Stimulated activated CD8-positive, alpha-beta memory T cell treated with anti-CD3 and anti-CD28 coated beads, Interleukin-7, amount 100 ng/mL, for 4 hours (primary cell): ENCODE measurements at places on chromosomes 4 and X.
A peak's percentile ranks its signal among the peaks of the same experiment; 100 is the strongest.

GRCh38 chrX:3697220-3697684, 16.2 kb downstream of the PRKX start:
- DNase-seq: no peak

- no peak for DNase-seq
Observed at GRCh38 chr4:90445380-90445779, 318.2 kb downstream of the CCSER1 start.

DNA sequence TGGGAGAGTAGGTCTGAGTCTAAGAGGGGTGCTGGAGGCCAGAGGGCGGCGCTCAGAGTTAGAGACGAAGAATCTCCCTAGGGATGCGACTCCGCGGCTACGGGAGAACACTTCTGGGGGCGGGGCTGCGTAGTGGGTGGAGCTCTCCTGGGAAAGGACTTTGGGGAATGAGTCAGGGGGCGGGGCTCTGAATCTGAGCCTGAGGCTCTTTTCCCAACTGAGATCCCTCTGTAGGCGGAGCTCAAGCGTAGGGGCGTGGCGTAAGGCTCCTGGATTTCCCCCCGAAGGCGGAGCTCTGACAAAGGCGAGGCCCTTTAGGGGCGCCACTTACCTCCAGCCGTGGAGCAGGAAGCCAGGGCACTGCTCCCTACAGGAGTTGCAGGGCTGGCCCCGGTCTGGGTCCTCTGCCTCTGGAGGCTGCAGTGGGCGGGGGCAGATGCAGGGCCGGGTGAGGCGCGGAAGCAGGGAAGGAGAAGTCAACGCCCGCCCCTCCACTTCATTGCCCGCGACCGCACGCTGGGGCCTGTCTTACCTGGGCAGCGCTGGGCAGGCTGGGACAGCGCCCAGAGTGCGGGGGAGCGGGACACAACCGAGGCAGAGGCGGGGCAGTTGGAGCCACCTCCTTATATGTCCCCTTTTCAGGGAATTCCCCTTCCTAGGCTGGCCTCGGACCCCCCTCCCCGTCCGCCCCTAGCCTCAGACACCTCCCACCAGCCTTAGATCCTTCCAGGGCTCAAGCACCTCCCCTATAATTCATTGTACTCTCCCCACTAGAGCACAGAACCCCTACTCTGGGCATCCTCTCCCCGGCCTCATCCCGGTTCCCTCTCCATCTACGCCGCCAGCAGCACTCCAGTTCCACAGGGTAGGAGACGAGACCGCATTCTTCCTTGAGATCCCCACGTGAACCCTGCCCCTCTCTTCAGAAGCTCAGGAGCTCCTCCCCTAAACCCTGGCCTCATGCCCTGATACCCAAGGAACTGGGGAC, 1.6 kb downstream of the PRICKLE3 start:
- DNase-seq: no peak

DNA sequence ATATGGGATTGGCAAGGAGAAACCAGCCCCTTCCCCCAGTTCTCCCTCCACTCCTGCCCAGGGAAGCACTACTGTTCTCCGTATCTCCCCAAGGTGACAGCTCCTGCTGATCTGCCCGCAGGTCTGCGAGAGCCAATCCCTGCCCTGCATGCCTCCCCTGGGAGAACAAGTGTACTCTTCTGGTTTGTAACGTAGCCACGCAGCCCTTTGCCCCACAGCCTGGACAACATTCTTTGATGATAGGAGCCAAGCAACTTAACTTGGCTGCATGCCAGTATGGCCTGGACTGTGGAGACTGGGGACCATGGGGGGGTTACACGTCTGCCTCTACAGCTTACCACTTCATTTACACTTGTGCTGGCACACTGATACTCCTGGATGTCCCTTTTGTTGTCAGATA, 2.0 kb downstream of the STBD1 start:
- DNase-seq: no peak

GRCh38 chr4:158259955-158260575, 49.8 kb downstream of the TMEM144 start:
- no peak for DNase-seq

DNA sequence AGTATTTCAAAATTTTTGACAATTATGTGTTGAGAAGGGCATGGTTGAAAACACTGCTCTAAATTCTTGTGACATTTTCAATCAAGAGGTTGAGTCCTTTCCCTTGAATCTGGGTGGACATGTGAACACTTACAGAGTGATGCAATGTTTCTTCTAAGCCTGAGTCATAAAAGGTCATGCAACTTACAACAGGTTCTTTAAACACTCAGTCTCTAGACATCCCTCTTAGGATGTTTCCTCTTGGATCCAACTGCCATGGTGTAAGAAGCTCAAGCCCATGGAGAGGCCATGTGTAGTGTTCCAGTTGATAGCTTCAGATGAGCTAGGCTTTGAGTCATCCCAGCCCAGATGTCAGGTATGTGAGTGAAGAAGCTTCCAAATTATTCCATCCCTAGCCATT, 232.2 kb upstream of the MAOA start:
- no peak for DNase-seq

DNA sequence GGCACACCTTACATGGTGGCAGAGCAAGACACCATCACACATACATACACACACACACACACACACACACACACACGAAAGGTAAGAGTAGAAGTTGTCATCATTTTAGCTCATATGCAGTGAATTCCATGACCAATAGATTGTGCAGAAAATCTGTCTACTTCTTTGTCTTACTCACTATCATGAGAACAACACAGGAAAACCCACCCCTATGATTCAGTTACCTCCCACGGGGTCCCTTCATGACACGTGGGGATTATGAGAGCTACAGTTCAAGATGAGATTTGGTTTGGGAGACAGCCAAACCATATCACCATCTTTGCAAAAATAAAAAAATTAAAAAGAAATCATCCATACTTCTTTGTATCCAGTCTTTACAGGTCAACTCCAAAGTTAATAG, 221.1 kb downstream of the BMPR1B start:
- no peak for DNase-seq

DNA sequence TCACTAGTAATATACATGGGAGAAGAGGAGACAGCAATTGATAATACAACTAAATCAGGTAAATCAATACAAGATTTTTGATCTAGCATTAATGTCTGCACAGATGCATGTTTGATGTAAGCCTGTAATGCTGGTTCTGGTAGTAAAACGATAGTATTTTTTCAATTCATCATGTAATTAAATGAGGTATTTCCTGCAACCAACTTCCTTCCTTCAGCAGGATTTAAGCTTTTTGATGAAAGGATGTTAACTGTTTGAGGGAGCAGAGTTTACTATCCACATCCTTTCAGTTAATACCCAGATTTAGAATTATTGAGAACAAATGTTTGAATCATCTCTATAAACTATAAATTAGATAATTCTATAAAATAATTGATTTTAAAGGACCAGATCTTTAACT, 31.4 kb upstream of the NFKB1 start:
- no peak for DNase-seq

DNA sequence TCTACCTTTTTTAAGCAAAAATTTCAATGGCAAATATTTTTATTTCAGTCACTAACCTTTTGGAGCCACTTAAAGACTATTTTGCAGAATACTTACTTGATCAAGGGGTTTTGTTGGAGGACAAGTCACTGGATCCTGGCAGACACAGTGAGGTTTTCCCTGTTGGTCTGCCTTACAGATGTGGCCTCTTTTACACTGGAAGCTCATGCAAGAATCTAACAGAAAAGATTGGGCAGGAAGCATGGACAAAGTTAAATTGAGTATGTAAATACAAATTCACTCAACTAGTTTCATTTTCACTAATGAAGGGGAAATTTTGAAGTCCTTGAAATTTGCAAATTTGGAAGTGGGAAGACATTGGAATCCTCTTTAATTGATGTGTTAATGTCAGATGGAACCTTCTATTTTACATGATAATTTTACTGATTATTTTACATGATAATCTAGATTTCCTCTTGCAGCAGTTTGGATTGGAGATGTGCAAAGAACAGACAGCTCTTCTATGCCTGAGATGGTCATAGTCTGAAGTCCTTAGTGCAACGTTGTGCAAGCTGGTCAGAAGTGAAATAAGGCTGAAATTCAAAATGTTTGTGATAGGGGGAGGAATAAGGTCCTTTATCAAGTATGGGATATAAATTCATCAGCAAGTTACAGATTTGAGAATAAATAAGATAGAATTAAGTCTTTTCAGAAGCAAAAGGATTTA, 38.4 kb downstream of the SPARCL1 start:
- no peak for DNase-seq

GRCh38 chr4:109040441-109040840, 262.0 kb downstream of the COL25A1 start:
- DNase-seq: no peak

GRCh38 chr4:5447755-5448154, 260.6 kb downstream of the EVC2 start:
- DNase-seq: no peak

DNA sequence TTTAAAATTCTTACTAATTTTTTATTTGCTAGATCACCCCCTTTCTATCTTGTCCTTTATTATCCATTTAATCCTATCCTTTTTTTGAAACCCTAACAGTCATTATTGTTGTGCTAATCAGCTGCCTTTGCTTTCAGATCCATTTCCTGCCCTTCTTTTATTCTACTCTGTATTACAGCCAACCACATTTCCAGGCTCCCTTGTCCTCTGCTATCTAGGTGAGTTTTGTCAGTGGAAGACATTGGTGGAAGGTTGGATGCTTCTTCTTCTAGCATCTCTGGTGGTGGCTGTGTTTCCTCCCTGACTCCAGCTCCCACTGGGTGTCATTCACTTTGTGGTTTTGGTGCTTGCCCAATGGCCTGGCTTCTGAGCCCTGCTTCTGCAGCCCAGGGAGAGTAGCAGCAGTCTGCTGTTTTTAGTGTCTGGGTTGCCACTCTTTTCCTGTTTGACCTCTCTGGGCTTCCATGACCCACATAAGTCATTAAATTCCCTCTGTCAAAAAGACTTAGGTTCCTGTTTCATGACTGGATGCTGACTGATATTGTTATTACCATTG, 225.2 kb upstream of the PGRMC2 start:
- DNase-seq: no peak

DNA sequence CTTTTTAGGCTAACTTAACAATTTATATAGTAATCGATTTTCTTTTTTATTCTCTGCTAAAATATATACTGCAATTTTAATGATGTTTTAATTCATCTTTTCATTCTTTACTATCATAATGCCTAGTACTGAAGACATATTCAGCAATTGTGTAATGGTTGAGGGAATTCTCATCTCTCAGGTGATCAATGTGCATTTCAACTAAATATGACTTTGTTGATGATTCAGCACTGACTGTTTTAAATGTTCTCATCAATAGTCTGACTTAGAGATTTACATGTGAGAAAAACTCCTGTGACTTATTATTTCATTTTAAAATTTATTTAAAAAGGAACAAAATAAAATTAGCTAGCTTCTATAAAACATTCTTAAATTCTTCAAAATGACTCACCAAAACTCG, 1450.3 kb downstream of the STIM2 start:
- DNase-seq: no peak

- no peak for DNase-seq
Observed at GRCh38 chr4:154329268-154329868, 162.2 kb downstream of the DCHS2 start.

GRCh38 chrX:148940411-148940996, 440.1 kb downstream of the AFF2 start:
- no peak for DNase-seq

DNA sequence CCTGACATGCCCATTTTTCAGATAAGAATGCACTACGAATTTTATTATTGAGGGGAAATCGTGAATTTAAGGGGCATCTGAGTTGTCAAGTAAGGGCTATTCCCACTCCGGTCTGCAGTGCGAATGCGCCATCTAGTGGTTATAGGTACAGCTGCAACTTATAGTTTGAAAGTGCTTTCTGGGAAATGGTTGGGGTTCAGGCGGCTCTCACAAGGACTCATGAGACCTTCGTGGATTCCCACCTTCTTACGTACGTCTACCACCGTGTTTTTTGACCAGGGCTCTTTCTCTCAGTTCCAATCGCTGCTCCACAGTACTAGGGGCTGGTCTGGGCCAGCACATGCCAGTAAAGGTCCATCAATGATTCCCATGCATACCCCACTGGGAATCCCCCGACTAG, 12.3 kb downstream of the MSL3 start:
- peak; percentile 38 for DNase-seq

DNA sequence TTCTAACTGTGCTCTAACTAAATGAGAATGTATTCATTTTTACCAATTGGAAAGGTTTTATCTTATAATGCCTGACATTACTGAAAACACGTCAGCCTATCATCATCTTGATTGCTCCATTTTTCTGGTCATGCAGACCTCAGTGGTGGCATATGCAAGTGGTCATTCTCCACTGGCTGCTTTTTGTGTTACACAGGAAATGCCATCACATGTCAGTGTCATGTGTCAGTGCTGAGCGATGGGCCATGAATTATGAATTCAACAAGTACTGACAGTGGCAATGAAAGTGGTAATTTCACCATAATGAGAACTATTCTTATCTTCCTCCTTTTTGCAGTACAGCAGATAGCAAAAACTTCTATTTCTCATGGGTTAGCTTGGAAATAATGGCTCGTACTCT, 190.5 kb downstream of the PACRGL start:
- DNase-seq: no peak

- DNase-seq: no peak
Observed at GRCh38 chr4:86181585-86181984, 178.3 kb downstream of the MAPK10 start.

- DNase-seq: no peak
Observed at GRCh38 chr4:36533944-36534343, 252.5 kb downstream of the DTHD1 start.

GRCh38 chrX:35696760-35697234, 101.3 kb upstream of the MAGEB16 start:
- DNase-seq: no peak

- no peak for DNase-seq
Observed at GRCh38 chrX:7746856-7747255, 96.1 kb upstream of the VCX start.

GRCh38 chr4:169348541-169348940, 77.8 kb upstream of the SH3RF1 start:
- DNase-seq: no peak

DNA sequence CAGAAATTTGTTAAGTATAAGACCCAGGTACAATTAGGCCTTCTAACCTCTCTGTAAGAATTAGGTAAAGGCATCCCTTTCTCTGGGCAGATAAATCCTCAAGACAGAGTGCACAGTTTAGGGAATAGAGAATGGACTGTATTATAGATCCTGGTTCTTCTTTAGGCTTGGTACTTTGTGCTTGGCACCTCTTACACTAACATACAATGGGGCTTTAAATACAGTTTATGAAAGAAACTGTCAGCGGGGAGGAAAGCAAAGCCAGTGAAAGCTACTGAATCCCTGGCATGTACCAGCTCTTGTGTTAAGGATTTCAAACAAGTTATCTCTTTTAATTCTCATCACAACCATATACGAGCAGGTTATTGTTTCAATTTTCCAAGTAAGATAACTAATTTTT, 1350.0 kb downstream of the ADGRL3 start:
- DNase-seq: no peak

DNA sequence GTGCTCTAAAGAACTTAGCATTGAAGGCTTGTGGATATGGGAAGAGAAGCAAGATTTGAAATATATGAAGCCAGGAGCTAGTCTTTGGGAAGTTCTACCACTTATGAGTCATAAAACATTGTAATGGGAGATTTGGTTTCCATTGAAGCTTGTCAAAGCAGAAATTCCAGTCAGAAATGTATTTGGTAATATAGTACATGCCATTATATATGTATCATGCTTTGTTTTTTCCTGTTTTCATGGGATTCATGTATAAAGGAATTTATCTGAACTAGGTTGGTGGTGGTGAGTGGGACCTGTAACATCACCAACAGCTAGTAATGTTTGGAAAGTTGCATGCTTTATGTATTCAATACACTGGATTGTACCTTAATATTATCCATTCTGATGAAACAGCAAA, 14.6 kb upstream of the DCAF8L2 start:
- DNase-seq: no peak
